ENCODE measurements at places on chromosomes 4 and X.
A peak's percentile ranks its signal among the peaks of the same experiment; 100 is the strongest.

DNA sequence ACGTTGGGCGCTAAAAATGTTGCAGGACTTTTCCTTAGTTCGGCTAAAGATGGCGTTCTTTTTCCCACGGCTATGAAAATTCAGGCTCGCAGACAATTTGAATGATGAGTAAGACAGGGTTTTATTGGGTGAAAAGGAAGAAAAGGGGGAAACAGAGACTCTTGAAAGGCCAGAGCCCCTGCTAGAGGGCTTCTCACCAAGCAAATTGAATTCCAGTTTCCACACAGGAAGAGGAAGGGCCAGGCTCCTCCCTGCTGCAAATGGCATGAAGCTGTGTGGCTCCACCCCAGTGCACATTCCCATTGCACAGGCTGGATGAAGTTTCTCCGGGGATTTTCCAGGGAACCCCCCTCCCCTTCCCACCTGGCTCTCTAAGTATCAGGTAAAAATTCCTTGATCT, 210.9 kb downstream of the KLHL4 start:
- no peak for DNase-seq

- DNase-seq: peak; percentile 99
These were observed at the start of gene RBPJ for GRCh38 chr4:26320538-26321372. RBPJ (plus strand) TSS chr4:26321014; CDS start chr4:26321029, 15 bp downstream.

GRCh38 chr4:94961420-94961819, 203.7 kb downstream of the BMPR1B start:
- peak; percentile 10 for DNase-seq

GRCh38 chr4:73765296-73765695, 24.9 kb downstream of the CXCL8 start:
- DNase-seq: no peak

DNA sequence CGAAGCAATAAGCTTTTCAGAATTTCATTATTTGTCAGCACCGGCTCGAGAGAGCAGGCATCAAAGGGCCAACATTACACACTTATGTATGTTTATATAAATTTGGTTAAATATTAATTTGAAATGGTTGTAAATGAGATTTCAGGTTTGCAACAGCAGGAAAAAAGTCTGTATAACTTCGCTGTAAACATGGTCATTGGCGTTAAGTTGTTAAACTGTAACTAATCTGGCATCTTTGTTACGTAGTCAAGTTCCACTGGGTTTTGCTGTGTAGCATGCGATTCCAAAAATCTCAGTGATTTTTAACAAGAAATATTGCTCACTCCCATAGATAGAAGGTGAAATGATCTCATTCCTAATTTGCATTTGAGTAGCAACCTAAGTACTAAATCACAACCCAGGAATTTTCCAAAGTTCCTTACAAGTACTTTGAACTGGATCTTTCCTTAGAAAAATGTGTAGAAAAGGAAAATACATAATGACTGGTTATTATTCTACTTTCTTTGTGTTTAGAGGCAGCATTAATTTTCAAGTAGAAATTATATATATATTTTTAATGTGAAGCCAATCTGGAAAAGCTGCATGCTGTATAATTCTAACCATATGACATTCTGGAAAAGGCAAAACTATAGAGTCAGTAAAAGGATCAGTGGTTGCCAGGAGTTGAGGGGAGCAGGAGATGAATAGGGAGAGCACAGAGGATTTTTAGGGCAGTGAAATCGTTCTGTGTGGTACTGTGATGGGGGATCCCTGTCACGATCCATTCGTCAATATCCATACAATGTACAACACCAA, 222.1 kb downstream of the CBR4 start:
- peak; percentile 41 for DNase-seq

DNA sequence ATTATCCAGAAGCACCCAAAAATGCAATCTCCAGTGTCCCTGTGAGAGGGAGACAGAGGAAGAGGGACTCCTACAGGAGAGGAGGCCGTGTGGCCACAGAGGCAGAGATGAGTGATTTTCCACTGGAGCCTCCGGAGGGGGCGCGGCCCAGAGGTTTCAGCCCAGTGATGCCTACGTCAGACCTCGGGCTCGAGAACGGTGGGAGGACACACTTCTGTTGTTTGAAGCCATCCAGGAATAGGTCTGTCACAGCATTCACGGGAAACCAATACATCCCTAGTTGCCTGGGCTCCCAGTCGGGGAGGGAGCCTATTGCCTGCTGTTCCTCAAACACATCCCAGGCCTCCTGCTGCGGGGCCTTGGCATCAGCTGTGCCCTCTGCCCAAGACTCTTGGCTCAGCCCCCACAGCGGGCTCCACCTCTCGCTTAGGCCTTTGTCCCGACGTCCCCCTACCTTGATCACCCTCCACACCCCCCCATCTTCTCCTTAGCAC, 39.2 kb upstream of the HMX1 start:
- DNase-seq: no peak

- no peak for DNase-seq
These were observed 23.2 kb upstream of the HOPX start for GRCh38 chr4:56704089-56704871.

GRCh38 chrX:30948626-30949025, 59.6 kb upstream of the TAB3 start:
- DNase-seq: no peak

DNA sequence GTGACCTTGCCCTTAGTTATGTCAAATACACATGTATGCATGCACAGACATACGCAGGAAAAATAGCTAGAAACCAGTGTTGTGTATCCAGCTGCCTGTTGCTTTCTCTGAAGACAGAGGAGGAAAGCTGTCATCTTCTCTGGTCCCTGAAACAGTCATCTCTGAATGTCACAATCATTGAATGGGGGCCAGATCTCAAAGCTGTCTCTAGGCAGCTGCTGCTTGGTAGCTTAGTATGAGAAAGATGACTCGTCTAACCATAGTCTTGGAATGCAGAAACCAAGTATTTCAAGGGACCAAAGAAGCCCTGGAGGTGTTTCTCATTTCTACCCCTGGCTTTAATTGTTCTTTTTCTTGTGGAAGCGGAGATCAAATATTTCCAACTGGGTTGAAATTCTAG, 4.0 kb downstream of the GRIA3 start:
- DNase-seq: peak; percentile 65

- no peak for DNase-seq
These were observed 16.8 kb downstream of the RASGEF1B start for GRCh38 chr4:81454948-81455347.

- DNase-seq: peak; percentile 42
These were observed 11.6 kb upstream of the MAD2L1 start for GRCh38 chr4:120078216-120078615.

GRCh38 chrX:78754917-78755316, 7.4 kb downstream of the LPAR4 start:
- DNase-seq: no peak

DNA sequence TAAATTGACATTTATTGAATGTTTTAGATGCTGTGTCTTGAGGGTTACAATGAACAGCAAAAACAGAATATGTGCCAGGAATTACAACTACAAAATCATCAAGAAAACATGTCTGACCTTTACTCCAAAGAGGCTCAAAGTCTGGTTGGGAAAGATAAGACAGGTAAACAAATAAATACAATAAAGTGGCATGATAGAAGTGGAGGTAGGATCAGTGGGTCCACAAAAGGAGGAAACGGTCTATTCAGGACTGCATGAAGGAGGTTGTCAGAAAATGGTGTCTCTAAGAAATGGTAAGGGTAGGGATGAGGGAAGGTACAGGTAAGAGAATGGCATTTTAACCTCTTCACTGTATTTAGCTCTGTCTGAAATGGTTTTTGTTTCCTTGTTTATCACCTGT, 3.8 kb downstream of the ARHGEF38 start:
- DNase-seq: no peak

DNA sequence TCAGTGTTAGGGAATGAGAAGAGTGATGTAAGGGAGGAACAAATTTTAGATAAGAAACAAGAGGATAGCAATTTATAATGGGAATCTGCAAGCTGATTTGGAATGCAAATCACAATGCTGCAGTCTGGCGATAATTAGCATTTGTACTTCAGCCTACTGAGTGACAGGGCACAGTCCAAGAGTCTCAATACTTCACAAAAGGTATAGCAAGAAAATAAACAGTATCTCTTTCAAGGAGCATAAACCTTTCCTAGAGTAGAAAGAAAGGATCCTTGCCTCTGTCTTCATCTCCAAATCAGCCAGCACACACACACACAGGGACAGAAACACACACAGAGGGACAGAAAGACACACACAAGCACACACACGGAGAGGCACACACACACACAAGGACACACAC, 1.1 kb upstream of the GPM6A start:
- DNase-seq: no peak

DNA sequence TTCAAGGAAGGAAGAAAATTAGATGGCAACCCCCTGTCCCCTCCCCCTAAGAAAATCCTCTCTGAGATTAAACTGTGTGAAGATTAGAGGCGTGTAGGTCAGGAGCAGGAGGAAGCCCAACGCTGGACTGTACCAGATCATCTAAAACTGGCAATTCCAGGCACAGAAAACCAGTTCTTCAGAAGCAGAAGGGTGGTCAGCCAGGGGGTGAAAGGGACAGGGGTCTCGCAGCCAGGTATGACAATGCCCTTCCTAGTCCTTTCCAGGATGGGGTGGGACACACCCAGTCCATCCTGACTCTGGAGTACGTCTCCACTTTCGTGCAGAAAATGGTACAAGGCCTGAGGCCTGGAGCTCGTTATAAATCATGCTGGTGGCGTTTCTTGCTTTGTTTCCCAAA, 3.3 kb upstream of the RHOH start:
- no peak for DNase-seq

- peak; percentile 31 for DNase-seq
These were observed 1995.9 kb downstream of the C4orf33 start for GRCh38 chr4:131091896-131092295.

DNA sequence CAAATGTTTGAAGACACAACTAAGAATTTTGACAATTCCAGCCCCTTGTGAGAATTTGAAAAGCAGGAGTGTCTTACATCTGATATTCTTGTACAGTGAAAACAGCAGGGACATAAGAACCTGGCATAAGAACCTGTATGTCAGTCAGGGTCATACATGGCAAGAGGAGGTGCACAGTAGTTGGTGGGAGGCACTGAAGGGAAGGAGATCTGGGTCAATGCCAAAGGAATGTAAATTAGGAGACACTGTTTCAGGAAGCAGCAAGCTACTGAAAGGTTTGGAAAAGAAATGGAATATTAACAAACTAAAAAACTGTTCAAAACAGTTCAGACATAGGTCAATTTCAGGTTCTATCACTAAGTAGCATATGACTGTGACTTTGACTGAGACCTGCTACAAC, 25.0 kb upstream of the SPP1 start:
- DNase-seq: no peak

DNA sequence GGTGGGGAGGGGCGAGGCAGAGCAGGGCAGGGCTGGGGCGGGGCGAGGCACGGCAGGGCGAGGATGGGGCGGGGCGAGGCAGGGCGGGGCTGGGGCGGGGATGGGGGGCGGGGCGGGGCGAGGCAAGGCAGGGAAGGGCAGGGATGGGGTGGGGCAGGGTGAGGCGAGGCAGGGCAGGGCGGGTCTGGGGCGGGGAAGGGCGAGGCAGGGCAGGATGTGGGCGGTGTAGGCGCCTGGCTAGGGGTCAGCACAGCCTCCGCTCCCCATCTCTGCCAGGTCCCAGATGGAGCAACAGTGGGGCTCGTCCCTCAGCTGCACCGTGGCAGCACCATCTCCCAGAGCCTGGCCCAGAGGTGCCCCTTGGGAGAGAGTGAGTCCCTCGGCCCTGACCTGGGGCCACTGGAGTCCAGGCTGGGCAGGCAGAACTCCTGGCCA, 4.2 kb upstream of the SRPK3 start:
- no peak for DNase-seq

GRCh38 chrX:154022108-154022507, 2.4 kb upstream of the IRAK1 start:
- DNase-seq: no peak

Measured in fibroblast of skin of right quadriceps (primary cell).